Gastrocnemius medialis (tissue), 4 donors: ENCODE measurements at places on chromosomes 4 and X. TPM values are rescaled to one million over a fixed set of nuclear protein-coding genes. Genes with fewer than 3 reads are reported as not detected.

Gene CLDN34
- not detected for total RNA-seq

Gene PCDH10
- total RNA-seq = not detected

Gene TIGD4
- total RNA-seq = 0.09 TPM

Gene COL4A5
- total RNA-seq = 5.7 TPM

Gene CHST7
- total RNA-seq = 16.9 TPM

Gene CXCL10
- total RNA-seq = 0.97 TPM

Gene CETN2
- total RNA-seq = 15.7 TPM

Gene PDE6B
- not detected for total RNA-seq

Gene ARHGAP36
- 2.7 TPM for total RNA-seq

Gene NEUROG2
- total RNA-seq = not detected

Gene AKAP14
- total RNA-seq = not detected

Gene KIAA1210
- not detected for total RNA-seq

Gene ODAPH
- total RNA-seq = not detected

Gene ABCG2
- 0.75 TPM for total RNA-seq

Gene ZNF630
- 0.78 TPM for total RNA-seq

Gene AGTR2
- total RNA-seq = not detected

Gene CABS1
- total RNA-seq = not detected

Gene CXCL5
- not detected for total RNA-seq

Gene GRPR
- not detected for total RNA-seq

Gene BRS3
- total RNA-seq = not detected

Gene PNMA6A
- not detected for total RNA-seq

Gene CT45A2
- not detected for total RNA-seq

Gene TEX13D
- total RNA-seq = not detected

Gene SATL1
- not detected for total RNA-seq

Gene CNGA1
- 0.32 TPM for total RNA-seq

Gene F8A2
- not detected for total RNA-seq

Gene MGST2
- total RNA-seq = 17.3 TPM

Gene ARHGEF38
- total RNA-seq = not detected

Gene GRID2
- not detected for total RNA-seq

Gene PARM1
- 10.6 TPM for total RNA-seq

Gene RHOXF2
- total RNA-seq = not detected

Gene MAGEB2
- not detected for total RNA-seq

Gene FGB
- 40.2 TPM for total RNA-seq

Gene KLKB1
- total RNA-seq = 0.20 TPM

Gene DNAAF6
- total RNA-seq = not detected

Gene CCSER1
- 0.83 TPM for total RNA-seq
